Smooth muscle cell of bladder (primary cell): ENCODE measurements at places on chromosomes 1 and 21. TPM values are rescaled to one million over a fixed set of nuclear protein-coding genes. Genes with fewer than 3 reads are reported as not detected.

Gene SYT2
- under 0.01 TPM in 1 of 2 replicates, not detected in the other for total RNA-seq

Gene C1QB
- total RNA-seq, result not detected in 2 replicates

Gene KIF14
- 1.2 and 1.3 TPM in 2 replicates for total RNA-seq

Gene HLX
- 6.4 and 10.6 TPM in 2 replicates for total RNA-seq

Gene SMAP2
- total RNA-seq, result 12.3 and 15.9 TPM in 2 replicates

Gene TNFRSF9
- total RNA-seq, result 0.14 and 0.18 TPM in 2 replicates

Gene FAM78B
- 0.14 and 0.28 TPM in 2 replicates for total RNA-seq

Gene FCER1G
- not detected in 2 replicates for total RNA-seq

Gene CSF3R
- total RNA-seq, result 0.09 and 0.28 TPM in 2 replicates

Gene CELA3B
- total RNA-seq, result not detected in 2 replicates

Gene IGSF3
- under 0.01 and 0.18 TPM in 2 replicates for total RNA-seq

Gene COL16A1
- 137 and 140 TPM in 2 replicates for total RNA-seq

Gene CCDC30
- 1.00 and 1.4 TPM in 2 replicates for total RNA-seq

Gene DPYD
- total RNA-seq, result 66.0 and 85.5 TPM in 2 replicates

Gene CLDN8
- total RNA-seq, result not detected in 2 replicates

Gene NBPF10
- total RNA-seq, result 1.4 and 2.5 TPM in 2 replicates

Gene GPR161
- 11.3 and 11.8 TPM in 2 replicates for total RNA-seq

Gene TP73
- total RNA-seq, result not detected in 2 replicates

Gene HSF2BP
- total RNA-seq, result 1.3 and 1.7 TPM in 2 replicates

Gene CLCA1
- under 0.01 TPM in 1 of 2 replicates, not detected in the other for total RNA-seq

Gene GBP7
- total RNA-seq, result not detected in 2 replicates

Gene ADAM30
- not detected in 2 replicates for total RNA-seq

Gene FNBP1L
- 7.3 and 12.9 TPM in 2 replicates for total RNA-seq

Gene WLS
- 109 and 166 TPM in 2 replicates for total RNA-seq

Gene LCE3E
- not detected in 2 replicates for total RNA-seq

Gene TRIM17
- total RNA-seq, result 0.09 and 0.14 TPM in 2 replicates

Gene AMPD1
- not detected in 2 replicates for total RNA-seq

Gene CNTN2
- total RNA-seq, result not detected in 2 replicates

Gene PRRX1
- 32.9 and 46.2 TPM in 2 replicates for total RNA-seq

Gene CAPN9
- total RNA-seq, result not detected in 2 replicates

Gene CTNNBIP1
- total RNA-seq, result 27.2 and 31.2 TPM in 2 replicates

Gene PTCH2
- total RNA-seq, result under 0.01 and 0.14 TPM in 2 replicates

Gene NOL9
- total RNA-seq, result 15.9 and 20.9 TPM in 2 replicates

Gene DSCAM
- total RNA-seq, result under 0.01 TPM in 1 of 2 replicates, not detected in the other

Gene BTG2
- total RNA-seq, result 8.0 and 17.4 TPM in 2 replicates

Gene TUFT1
- total RNA-seq, result 6.1 and 9.8 TPM in 2 replicates

Gene HCN3
- 0.71 and 1.0 TPM in 2 replicates for total RNA-seq

Gene NT5C1A
- total RNA-seq, result not detected in 2 replicates

Gene POU3F1
- not detected in 2 replicates for total RNA-seq

Gene CCDC181
- 0.09 and 0.14 TPM in 2 replicates for total RNA-seq

Gene DMBX1
- total RNA-seq, result not detected in 2 replicates

Gene CA6
- total RNA-seq, result not detected in 2 replicates

Gene PLEKHA6
- 1.5 and 1.8 TPM in 2 replicates for total RNA-seq

Gene LRRC7
- total RNA-seq, result under 0.01 TPM in 2 replicates

Gene C1orf116
- under 0.01 TPM in 1 of 2 replicates, not detected in the other for total RNA-seq

Gene FAM177B
- 0.09 TPM in 1 of 2 replicates, not detected in the other for total RNA-seq

Gene KCNT2
- total RNA-seq, result 3.4 and 4.8 TPM in 2 replicates

Gene CFAP107
- total RNA-seq, result not detected in 2 replicates

Gene DIO1
- total RNA-seq, result not detected in 2 replicates

Gene ADAMTS4
- total RNA-seq, result 2.3 and 4.0 TPM in 2 replicates
